ENCODE measurements at places on chromosomes 1 and 21.

GRCh38 chr1:155079487-155080311, 1.1 kb downstream of the EFNA3 start:
- DNase-seq, result no peak

GRCh38 chr1:24761582-24761981, 16.3 kb downstream of the CLIC4 start:
- no peak for DNase-seq

DNA sequence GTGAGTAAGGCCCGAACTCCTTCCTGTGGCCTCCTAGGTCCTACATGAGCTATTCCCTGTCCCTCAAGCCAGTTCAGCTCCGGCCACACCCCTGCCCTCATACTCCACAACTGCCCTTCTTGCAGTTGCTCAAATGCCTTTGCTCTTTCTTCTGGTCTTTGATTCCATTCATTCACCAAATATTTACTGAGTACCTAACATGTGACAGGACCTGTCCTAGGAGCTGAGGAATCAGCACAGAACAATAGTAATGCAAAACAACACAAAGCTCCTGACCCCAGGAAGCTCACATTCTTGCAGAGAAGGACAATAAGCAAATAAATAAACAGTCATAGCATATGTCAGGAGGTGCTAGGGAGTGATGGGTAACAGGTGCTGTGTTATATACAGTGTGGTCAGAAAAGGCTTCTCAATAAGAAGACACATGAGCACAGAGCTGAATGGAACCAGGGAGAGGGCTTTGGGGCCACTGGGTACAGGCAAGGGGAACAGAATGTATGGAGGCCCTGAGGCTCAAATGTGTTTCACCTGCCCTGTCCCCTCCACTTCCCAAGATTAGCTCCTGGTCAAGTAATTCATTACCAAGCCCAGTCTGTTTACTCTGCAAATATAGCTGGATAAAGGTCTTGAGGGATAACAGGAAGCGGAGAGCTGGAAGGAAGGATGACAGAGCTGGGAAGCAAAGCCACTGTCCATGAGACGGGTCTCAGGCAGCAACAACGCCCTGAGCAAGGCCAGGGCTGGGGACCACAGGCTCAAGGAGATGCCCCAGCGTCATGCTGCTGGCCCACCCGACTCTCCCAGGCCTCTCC, 145.1 kb downstream of the CSMD2 start:
- DNase-seq, result no peak

DNA sequence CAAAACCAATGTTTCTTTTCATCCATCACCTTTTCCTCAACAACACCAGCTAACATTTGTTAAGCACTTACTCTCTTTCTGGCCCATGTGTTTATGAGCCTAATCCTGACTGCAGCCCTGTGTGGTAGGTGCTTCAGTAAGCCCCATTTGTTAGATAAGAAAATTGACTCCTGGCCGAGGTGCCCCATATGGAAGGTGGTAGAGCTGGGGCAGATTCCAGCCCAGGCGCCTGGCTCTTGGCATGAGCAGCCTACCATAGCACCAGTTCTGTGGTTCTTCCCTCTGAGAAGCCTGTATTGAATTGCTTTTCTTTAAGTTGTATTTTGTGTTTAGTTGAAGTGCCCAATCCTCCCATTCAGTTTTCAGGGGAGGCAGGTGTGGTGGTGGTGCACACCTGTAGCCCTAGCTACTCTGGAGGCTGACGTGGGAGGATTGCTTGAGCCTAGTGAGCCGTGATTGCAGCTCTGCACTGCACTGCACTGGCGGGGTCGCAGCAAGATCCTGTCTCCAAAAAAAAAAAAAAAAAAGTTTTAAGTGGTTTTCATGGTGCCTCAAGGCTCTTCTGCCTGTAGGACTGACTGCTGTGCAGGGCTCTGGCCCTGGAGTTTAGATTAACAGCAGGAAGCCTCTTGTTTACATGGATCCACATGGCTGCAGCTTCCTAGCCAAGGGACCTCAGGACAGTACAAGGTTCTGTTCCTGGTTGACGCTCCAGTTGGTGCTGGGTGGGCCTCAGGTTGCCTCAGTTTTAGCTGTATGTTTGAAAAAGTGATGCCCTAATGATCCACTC, 125.9 kb downstream of the MRPS6 start:
- DNase-seq, result no peak

GRCh38 chr21:45280969-45281368, 6.7 kb downstream of the POFUT2 start:
- DNase-seq, result no peak

GRCh38 chr1:167268347-167268787, 47.7 kb downstream of the POU2F1 start:
- no peak for DNase-seq

DNA sequence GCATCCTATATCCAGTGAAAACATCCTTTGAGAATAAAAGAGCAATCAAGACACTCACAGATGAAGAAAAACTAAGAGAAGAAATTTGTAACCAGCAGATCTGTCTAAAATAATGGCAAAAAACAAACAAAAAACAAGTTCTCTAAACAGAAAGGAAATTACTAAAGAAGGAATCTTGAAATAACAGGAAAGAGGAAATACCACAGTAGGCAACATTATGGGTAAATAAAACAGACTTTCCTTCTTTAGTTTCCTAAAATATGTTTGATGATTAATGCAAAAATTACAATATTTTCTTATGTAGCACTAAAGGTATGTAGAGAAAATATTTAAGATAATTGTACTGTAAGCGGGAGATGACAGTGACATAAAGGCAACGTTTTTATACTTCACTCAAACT, 23.5 kb downstream of the SLC19A1 start:
- DNase-seq, result no peak

DNA sequence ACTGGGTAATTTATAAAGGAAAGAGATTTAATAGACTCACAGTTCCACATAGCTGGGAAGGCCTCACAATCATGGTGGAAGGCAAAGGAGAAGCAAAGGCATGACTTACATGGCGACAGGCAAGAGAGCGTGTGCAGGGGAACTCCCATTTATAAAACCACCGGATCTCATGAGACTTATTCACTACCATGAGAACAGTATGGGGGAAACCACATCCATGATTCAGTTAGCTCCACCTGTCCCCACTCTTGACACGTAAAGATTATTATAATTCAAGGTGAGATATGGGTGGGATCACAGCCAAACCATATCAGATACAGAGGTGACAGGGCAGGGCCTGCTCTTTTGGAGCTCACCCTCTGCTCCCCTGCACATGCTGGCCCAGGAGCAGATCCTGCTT, 31.4 kb upstream of the TMEM61 start:
- no peak for DNase-seq

DNA sequence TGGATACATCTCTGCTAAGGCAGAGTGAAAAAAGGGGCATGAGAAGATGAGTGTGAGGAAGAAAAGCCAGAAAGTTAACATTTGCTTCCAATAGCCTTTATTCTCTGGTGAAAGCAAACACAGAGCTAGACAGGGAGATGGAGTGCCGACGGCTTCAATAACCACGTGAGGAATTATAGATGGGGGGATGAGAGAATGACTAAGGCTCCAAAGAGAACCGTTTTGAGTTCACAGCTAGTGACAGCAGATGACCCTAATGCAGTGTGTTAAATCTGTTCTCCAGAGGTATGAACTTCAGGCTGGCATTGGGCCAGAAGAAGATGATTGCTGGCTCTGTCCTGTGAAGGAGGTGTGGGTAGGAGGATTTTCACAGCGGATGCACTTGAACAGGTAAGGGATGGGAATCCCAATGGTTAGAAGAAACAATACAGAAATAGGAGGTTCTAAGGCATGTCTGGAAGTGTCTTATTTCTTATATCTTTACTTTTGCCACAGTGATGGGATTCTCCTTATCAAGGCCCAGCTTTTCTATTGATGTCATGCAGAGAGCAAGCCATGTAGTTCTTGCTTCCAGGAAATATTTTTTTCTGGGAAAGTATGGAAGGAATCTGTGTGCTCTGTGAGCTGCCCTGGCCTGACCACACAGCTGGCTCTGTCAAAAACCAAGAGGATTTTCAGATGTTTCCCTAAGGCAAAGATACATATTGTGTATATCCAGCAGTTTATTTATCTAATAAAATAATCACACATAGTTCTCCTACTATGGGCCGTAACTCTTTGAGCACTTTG, 573.8 kb downstream of the LTN1 start:
- DNase-seq, result peak; percentile 74
